ENCODE measurements at places on chromosomes 2 and 18.

GRCh38 chr2:6960659-6961058 lies 43.4 kb downstream of the RNF144A start:
- no peak for DNase-seq

DNA sequence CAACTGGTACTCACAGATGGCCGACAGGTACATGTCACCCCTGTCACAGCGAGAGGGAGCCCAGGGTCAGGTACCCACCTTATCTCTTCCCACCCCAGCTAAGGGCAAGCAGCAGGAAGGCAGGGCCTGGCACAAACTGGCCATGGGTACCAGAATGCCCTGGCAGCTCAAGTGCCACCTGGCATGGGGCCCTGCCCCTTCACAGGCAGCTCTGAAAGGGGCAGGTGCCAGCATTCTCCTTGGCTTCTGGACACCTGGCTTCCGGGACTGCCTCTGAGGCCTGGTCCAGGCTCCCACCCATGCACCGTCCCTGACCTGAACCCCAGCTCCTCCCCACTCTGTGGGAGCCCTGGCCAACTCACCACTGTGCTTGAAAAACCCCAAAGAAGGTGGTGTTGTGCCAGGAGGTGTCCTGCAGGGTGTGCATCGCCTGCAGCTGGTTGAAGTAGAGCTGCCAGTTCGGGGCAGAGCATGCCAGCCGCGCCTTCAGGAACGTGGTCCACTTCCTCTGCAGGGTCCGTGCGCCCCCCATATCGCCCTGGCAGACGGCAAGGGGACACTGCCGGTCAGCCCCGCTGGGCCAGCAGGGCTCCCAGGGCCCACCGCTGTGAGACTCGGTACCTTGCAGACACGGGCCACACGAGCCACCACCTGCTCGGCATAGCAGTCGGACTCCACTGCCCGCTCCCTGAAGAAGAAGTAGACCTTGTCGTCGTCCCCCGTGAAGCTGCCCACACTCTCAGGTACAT lies 5.4 kb downstream of the SEMA4C start:
- no peak for DNase-seq

DNA sequence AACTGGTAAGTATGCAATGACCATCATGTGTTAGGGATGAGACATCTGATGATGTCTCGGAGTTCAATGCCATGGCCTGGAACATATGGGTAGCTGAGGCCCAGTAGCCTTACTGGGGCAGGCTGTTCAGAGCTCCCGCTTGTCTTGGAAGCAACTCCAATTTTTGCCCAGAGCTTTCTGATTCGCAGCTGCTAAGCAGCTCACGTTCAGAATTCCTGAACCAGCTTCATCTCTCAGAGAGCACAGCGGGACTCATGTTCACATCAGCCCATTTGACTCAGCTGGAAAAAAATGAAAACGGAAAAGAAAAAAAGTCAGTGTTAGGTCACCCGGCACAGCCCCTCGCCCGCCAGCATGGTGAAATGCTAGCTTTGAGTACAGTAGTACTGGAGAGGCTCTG lies 16.8 kb upstream of the LRATD1 start:
- no peak for DNase-seq

- DNase-seq, result no peak
These were observed 35.6 kb downstream of the RAD51AP2 start for GRCh38 chr2:17482651-17483050.

DNA sequence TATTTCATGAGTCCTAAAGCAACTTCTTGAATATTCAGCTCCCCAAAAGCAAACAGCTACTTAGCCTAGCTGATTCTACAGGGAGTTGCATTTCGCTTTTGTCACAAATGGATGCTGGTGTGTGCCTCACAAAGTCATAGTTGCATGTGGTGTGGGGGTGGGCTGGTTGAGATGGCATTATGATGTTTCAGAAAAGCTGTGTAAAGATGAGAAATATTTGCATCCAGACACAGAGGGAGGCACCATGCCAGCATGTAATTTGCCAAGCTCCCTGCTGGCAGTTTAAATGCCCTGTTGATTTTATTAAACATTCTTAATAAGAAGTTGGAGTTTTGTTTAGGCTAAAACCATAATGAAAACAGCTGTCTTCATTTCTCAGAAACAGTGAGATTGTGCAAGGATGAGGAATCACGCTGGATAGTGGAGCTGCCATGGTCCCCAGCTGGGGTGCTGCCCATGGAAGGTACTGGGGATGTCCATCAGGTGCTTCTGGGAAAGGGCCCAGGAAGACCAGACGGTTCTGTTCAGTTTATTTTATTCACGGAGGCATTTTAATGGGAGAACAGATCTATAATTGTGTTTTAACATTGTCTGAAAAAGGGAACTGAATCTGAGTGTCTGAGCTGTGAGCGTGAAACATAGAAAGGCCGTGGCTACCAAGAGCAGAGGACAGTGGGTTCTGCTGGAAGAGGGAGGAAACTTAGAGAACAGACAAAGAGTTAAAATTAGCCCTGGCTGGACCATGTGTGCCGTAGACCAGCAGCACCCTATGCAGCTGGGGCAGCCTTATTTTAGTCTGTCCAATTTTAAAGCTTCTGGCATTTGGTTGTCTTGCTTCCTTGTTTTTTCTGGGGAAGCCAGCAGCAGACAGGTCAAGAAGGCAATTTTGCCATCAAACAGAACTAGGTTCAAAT lies 177.1 kb downstream of the FAM210A start:
- DNase-seq, result no peak

DNA sequence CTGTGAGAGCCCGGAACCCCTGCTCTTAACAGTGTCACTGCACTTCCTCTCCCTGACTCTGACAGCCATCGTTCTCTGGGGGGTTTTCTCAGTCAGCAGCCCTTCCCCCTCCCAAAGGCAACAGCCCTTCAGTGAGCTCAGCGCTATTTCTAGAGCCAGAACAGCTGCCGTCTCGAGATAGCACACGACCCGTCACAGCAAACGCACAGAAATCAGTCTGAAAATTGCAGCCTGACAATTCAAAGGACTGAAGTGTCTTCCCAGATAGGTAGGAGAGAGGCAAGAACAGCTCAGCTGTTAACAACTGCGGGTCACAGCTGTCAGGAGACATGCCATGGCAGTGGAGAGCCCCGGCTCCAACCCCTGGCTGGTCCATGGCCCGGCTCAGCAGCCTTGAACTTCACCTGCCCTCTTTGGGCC lies 45.4 kb downstream of the ST8SIA5 start:
- DNase-seq, result no peak

DNA sequence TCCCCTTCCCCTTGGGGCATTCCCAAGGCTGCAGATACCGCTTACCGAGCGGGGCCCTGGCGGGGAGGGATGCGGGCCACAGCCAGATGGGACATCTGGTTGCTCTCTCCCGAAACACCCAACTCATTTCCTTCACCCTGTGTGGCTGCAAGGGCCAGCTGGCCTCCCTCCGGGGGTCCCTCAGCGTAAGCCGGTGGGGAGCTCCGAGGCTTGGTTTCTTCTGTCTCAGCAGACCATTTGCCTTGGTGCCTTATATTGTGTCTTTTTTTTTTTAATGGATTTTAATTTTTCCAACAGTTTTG lies 107.6 kb upstream of the ODC1 start:
- DNase-seq, result no peak

DNA sequence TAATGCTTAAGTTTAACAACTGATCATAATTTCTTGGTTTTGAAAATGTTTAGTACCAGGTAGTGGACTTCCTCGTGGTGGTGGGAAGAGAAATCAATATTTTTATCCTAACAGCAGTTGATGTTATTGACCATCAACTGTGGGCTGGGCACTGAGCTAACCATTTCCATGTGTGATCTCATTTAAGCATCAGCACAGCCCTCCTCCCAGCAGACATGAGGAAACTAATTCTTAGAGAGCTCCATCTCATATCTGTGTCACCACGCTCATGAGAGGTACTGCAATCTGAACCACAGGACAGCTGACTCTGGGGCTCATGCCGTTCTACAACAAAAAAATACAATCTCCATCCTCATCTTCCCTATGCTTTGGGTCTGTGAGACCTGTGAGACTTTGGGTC lies 332.8 kb upstream of the RAB12 start:
- DNase-seq, result no peak

DNA sequence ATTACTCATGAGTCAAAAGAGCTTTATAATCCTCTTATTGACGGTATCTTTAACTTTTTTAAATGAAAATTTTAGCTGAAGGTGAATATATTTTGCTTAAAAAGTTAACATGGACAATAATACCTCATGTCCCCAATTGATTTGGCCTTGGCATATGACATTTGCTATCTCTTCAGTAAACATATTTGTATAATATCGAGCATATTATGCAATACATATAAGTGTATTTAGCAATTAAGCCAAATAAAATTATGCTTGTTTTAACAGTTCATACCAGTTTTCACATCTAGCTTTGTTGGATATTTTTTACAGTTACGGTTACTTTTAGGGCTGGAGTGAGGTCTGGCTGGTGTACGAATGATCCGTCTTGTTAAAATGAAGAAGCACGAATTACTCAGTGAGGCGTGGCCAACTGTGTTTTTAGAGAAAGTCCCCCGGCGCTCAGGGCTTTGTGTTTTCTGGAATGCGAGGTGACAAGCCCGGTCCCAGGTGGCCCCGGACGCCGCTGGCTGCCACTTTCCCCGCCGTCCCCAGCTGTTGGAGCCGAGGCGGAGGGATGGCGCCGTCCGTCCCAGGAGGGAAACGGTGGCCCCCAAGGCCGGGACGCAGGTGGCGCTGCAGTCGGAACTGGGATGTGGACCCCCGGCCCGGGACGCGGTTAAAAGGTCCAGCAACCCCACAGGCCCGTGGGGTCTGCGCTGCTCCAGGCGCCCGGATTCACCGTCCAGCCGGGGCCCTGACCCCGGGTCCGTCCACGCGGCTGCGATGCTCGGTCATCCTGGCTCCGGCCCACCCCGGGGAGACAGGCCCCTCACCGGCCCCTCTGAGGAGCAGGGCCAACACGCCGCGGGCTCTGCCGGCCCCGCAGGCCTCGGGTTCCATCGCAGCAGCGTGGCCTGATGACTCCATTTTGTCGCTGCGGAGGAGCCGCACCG lies 41.3 kb downstream of the TMEM18 start:
- DNase-seq, result no peak

DNA sequence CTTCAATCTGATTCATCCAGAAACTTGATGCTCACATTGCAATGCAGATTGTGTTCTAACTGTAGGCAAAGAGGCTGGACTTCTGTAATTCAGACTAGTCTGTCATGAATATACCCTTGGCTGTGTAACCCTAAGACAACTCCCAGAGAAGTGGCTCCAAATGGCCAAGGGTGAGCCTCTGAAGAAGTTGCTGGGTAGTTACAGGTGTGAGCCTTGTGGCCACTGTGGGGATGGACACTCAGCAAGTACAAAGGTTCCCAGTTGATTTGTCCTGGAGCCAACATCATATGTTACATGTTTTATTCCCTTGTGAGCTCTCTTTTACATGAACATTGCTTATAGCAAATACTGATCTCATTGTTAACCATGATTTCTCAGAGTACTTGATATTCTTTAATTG lies 94.8 kb upstream of the KCNJ3 start:
- DNase-seq, result no peak

GRCh38 chr2:204948822-204949221 lies 403.5 kb downstream of the PARD3B start:
- DNase-seq, result no peak

- no peak for DNase-seq
These were observed 124.7 kb upstream of the SPATS2L start for GRCh38 chr2:200181755-200182154.

DNA sequence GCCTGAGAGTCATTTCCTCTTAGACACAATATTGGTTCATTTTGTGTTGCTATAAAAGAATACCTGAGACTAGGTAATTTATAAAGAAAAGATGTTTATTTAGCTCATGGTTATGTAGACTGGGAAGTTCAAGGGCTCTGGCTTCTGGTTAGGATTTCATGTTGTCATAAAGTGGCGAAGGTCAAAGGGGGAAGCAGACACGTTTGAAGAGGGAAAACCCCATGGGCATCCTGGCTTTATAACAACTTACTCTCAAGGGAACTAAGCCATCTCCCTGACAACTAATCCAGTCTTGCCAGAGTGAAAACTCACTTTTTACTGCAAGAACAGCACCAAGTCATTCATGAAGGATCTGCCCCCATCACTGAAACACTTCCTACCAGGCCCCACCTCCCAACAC lies 89.7 kb upstream of the RNF152 start:
- DNase-seq, result no peak

- DNase-seq, result no peak
These were observed 32.3 kb downstream of the CWC22 start for GRCh38 chr2:179974761-179975160.

DNA sequence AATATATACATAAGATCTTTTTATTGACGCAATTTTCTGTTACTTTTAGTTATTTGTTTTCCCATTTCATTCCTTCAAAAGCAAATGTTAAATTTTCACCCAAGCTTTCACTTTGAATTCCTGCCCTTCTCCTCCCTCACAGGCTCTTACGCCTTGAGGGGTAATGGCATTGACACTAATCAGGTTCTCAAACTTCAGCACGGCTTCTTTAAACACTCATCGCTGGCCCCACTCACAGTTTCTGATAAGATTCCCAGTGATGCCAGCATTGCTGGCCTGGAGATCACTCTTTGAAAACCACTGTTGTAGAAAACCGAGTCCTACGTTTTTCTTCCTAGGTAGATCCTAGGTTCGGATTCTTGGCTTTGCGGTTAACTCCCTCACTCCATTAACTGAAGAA lies 105.6 kb upstream of the EPB41L3 start:
- DNase-seq, result no peak

GRCh38 chr2:187783446-187783845 lies 229.2 kb upstream of the TFPI start:
- DNase-seq, result no peak

- DNase-seq, result no peak
These were observed 73.0 kb upstream of the SMIM21 start for GRCh38 chr18:75500545-75500944.

DNA sequence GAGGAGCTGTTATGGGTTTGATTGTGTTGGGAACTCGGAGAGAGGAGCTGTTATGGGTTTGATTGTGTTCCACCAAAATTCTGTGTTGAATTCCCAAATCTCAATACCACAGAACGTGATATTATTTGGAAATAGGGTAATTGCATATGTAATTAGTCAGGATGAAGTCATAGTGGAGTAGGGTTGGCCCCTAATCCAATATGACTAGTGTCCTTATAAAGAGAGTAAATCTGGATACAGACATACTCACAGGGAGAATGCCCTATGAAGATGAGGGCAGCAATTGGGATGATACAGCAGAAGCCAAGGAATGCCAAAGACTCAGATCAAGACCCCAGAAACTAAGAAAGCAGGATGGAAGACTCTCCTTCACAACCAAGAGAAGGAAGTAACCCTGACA lies 1023.2 kb upstream of the ZEB2 start:
- no peak for DNase-seq

DNA sequence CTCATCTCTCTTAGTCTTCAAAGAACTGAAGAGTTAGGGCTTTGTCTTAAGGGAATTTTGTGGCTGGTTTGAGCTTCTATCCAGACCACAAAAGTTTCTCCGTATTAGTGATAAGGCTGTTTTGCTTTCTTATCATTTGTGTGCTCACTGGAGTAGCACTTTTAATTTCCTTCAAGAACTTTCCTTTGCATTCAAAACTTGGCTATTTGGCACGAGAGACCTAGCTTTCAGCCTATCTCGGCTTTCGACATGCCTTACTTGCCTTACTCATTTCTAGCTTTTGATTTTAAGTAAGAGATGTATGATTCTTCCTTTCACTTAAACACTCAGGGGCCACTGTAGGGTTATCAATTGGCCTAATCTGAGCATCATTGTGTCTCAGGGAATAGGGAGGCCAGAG lies 29.9 kb downstream of the HDHD2 start:
- no peak for DNase-seq

Data from activated naive CD4-positive, alpha-beta T cell (primary cell).